ENCODE measurements at places on chromosomes 6 and 20.
A peak's percentile ranks its signal among the peaks of the same experiment; 100 is the strongest.

GRCh38 chr20:23058240-23058639 lies 8.8 kb upstream of the THBD start:
- DNase-seq = no peak

DNA sequence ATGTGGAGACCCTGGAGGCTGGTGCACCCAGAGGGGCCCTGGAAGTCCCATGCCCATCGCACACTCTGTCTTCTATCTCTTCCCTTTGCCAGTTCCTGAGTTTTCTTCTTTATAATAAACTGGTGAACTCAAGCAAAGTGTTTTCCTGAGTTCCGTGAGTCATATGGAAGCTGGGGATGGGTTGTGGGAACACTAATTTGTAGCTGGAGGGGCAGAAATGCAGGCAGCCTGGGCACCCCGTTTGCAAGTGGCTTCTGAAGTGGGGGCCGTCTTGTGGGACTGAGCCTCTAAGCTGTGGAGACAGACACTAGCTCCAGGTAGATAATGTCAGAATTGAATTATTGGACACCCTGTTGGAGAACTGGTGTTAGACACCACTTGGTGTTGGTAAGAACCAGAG lies 3.2 kb upstream of the PPP1R3G start:
- no peak for DNase-seq

- DNase-seq = peak; percentile 73
Observed at GRCh38 chr6:155014670-155015300, 19.7 kb downstream of the TIAM2 start.

GRCh38 chr20:44069203-44070011 lies 117.6 kb downstream of the JPH2 start:
- DNase-seq = peak; percentile 40

DNA sequence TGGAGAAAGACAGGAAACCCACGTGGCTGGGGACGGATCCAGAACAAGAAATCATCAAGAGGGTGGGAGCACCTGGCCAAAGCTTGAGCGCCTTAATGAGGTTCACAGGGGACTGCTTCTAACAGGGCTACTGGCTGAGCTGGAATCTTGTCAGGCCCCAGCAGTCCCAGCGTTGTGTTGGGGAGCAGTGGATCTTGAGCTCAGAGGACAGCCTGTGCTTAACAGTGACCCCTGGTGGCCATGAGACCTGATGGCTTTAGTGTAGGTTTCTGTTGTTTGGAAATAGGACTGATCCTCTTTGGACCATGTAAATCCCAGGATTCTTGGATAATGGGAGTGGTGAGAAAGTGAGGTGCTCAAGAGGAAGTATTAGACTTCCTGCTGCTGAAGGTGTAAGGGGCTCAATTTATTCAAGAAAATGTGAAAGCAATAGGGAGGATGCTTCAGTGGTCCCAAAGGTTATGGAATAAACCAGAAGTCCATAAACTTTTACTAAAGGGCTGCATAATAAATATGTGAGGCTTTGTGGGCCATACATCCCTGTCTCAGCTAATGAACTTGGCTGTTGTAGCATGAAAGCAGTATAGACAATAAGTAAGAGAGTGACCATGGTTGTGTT lies 216.2 kb downstream of the NFATC2 start:
- DNase-seq = no peak

GRCh38 chr6:82385546-82385945 lies 21.9 kb downstream of the TPBG start:
- DNase-seq = no peak

DNA sequence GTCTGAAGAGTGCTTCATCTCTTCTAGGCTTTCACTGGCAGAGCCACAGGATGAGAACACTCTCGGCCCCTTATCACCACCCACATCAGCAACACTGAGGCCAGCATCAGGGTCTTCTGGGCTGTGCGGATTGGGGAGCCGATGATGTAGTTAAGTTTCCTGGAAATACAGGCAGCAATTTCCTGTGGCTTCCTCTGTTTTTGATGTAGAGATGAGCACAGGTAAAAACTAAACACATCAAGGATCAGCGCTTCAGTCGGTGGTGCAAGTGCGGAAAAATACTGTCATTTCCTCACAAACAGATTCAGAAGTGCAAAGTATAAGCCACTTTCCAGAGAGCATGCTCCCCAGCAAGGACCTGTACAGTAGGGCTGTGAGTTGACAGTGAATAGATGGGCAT lies 62.6 kb downstream of the BACH2 start:
- DNase-seq = no peak

DNA sequence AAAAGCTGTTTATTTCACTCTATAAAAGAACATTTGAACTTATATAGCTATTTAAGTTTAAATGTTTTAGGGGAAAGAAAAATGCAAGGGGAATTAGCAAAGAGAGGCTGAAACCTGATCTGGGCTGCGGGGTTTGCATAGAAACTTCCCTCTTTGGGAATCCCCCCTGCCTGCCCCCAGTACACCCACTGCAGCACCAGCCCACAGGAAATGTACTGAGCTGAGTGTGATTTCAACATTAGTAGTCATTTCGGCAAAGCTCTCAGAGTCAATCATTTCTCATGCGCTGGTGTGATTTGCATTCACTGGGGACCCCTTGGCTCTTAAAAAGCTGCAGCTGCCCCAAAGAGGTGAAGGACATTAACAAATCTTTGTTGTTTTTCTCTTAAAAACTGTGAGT lies 859.4 kb downstream of the MAFB start:
- no peak for DNase-seq

DNA sequence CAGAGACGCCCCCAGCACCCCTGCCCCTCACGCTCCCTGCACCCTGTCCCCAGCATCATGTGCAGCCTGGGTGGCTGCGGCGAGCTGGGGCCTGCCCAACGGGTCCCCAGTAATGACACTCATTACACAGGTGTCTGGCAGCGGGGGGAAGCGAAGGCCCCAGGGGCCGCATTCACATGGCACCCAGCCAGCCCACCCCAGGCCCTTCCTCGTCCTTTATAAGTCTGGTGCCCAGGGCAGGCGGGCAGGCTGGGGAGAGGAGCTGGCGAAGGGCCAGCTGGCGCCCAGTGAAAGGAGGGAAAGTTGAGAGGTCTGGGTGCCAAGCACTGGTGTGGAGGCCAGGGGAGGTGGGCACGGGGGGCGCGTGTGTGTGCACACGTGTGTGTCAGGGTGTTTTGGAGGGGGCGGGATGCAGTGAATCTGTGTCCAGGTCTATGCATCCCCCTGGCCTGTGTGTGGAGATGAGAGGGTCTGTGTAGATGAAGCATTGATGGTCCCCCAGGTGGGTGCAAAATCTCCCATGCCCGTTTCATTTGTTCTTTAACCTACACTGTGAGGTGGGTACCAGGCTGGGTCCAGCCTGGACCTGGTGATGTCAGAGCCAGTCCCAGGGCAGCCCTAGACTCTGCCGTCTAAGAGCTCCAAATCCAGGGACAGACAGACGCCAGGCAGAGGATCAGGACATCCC lies 105.3 kb downstream of the CEBPB start:
- DNase-seq = no peak

DNA sequence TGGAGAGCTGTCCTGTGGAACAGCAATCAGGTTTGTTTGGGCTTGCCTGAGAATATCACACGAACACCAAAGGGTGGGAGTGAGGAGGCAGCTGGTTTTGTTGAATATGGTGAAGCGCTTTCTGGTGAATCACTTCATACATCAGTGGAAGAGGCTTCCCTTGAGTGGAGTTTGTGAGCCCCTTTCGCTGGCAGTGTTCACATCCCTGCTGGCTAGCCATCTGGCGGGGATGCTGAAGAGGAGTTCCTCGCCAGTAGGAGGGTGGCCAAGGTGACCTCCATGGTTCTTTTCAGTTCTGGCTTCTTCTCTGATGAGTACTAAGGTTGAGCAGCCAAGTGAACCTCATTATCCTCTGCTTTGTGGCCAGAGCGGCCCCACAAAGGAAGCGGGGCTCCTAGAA lies 37.7 kb upstream of the RNF8 start:
- DNase-seq = no peak

- DNase-seq = peak; percentile 91
Observed at GRCh38 chr20:48823960-48824498, 3.8 kb downstream of the PREX1 start.

- DNase-seq = no peak
Observed at GRCh38 chr6:3310703-3311102, 52.0 kb downstream of the PSMG4 start.
